ENCODE measurements at places on chromosomes 6 and 20.

- no peak for DNase-seq
These were observed 543.9 kb upstream of the JARID2 start for GRCh38 chr6:14701946-14702345.

DNA sequence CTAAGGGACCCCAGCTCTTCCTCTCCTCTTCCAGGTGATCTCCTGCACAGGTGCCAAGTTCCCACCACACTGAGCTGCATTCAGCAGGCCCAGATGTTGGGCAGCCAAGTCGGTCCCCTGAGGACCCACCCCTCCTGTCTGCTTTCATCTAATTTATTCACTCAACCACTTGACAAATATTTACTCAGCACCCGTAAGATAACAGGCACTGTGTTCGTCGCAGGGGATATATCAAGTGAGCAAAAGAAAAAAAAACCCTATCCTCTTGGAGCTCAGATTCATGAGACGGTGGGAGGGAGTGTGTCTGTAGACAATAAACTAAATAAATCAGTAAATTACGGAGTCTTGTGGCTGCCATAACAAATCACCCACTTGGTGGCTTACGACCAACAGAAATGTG, 143.6 kb downstream of the MRPL14 start:
- no peak for DNase-seq

- DNase-seq: no peak
These were observed 17.1 kb upstream of the ASF1A start for GRCh38 chr6:118876814-118877213.

DNA sequence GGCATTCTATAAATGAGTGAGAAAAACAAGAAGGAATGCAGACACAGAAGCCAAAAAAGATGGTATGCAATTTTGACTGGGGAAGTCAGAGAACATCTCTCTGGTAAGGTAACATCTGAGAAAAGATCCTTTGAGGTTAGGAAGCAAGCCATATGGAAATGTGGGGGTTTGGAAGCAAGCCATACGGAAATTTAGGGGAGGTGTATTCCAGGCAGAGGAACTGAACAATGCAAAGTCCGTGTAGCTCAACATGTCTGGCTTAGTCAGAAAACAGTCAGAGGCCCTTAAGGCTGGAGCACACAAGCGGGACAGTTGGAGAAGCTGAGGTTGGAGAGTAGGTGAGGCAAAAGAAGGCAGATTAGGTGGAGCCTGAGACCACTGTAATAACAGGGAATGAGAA, 35.3 kb downstream of the RALGAPA2 start:
- DNase-seq: no peak

DNA sequence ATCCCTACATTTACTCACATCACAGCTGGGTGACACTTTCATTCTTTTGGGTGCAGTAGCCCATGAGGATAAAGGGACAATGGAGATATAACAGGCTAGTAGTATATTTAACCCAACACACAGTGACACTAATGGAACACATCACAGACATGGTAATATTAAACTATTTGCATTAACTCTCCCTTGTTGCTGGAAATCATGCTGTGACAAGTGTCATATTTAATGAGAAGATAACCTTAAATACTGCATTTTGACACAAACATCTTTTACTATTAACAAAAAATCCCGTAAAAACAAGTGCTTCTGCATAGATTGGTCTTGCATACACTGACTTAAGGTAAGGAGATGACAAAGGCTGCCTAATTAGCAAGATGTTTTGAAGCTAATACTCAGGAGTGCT, 45.5 kb downstream of the CNR1 start:
- DNase-seq: no peak

- DNase-seq: no peak
These were observed 808.4 kb upstream of the EPHA7 start for GRCh38 chr6:94227741-94228140.

DNA sequence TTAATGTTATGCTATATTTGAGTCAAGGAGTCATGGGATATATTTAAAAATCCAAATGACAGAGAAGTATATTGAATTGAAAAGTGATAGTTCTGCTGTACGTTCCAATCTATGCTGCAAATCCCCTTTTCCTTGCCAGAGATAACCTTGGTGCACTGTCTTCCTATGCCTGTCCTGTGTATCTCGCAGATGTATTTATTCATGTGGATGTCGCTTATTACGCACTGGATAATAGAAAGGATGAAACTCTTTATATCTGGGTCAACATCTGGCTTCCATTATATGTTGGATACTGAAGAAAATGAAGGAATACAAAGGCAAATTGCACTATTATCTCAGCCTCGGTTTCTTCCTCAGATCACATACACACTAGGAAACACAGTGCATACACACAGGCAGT, 331.3 kb downstream of the BCKDHB start:
- no peak for DNase-seq

- DNase-seq: no peak
These were observed 128.9 kb downstream of the ELOVL4 start for GRCh38 chr6:79818471-79818870.

- no peak for DNase-seq
These were observed at the start of gene SYTL3 for GRCh38 chr6:158649289-158650143. Gene SYTL3 (plus strand): TSS chr6:158650054. CDS start chr6:158663269, 13,215 bp downstream.

DNA sequence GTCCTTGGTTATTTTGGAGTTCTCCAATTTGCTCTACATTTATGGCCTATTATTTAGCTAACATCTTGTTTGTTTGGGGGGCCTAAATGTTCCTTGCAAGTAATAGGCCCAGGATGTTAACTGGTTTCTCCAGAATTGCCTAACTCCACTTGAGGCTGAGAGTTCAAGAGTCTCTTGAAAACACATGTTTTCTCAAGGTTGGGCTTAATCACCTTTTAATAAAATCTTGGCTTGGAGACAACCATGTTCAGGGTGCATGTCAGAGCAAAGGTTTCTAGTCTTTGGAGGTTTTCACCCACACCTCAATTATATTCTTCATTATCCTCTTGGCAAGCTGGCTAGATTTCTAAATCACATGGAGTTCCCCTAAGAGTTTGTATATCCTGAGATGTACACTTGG, 54.2 kb downstream of the KLHL31 start:
- no peak for DNase-seq

- DNase-seq: no peak
These were observed 112.5 kb downstream of the SNX5 start for GRCh38 chr20:17856024-17856564.

DNA sequence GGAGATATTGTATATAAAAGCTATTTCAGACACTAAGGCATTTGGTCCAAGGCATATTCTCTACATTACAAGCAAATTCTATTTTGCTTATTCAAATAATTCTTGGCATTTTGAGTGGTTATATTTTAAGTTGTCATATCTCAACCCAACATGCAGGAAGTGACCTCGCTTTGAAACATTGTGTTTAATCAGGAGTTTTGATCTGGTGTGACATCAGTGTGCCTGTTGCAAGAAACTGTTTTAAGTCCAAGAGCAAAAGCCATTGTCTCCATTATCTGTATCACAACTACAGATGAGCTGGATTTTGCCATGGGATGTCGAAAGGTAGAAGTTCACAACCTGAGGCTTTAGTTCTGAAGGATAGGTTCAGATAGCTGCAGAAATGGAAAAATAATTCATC, 509.9 kb upstream of the ID4 start:
- no peak for DNase-seq

DNA sequence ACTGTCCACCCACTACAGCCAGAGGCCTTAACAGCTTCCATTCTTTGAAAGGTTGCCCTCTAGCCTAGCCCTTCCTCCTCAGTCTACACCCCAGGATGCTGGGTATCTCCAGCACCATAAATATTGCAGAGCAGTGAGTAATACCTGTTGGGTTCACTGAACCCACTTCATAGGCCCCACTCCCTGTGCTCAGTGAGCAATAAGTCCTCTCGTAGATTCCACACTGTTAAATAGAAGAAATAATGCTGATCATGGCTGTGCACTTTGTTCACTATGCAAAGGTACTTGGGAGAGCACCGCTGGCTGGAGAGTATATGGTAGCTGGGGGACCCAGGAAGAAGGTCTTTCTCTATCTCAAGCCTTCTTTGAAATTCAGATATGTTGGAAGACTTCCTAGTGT, 87.3 kb downstream of the RSPH3 start:
- DNase-seq: no peak

DNA sequence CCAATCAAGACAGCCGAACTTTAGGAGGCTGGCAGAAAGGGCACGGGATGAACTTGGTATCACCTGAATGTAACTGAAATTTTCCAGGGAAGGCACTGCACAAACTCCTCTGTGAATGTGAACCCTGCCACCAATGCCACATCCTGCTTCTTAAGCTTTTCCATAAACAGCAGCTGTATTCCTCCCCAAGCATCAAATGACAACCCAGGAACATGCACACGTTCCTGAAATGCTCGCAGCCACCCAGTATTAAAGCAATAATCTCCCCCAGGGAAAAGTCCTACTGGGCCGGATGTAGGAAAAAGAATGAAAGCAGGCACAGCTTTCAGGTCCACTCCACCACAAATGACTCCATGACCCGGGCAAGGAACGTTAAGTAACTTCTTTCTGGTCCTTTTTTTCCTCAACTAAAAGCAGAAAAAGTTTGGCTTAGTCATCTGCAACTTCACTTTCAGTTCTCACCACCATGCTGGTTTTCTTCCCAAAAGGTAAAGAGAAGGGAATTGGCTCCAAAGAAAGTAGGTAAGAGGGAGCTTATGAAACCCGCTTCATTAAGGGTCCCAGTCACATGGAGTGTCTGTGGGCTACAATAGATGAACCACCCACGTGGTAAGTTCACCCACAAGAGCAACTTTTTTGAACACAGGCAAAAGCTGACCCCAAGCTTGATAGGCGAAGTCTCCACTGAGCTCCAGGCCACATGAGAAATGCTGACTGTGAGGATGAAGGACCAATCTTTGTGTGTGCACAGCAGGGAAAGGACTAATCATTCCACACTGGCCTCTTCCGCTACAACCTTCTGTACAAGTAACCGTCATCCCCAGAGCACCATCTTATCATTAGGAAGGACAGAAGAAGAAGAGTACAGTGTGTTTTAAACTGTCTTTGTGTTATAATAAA, 90.1 kb downstream of the HIVEP2 start:
- DNase-seq: no peak

GRCh38 chr6:88848870-88849269, 114.5 kb downstream of the RNGTT start:
- no peak for DNase-seq

DNA sequence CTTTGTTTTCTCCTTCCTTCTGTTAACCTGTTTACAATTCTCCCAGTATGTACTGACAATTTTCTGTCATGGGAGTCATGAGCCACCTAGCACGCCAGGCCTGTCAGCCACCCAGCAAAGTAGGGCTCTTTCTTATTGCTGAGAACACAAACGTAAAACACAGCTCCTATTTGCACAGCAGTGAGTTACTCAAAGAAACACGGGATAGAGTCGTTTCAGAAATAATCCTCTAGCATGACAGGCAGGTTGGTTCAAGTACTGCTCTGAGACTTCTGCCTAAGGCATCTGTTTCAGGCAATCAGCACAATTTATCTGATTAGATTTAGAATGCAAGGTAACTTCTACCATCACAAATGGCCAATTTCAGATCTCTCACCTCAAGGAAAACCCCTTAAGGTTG, 88.8 kb downstream of the CD24 start:
- DNase-seq: no peak

- no peak for DNase-seq
These were observed 20.2 kb downstream of the TTLL9 start for GRCh38 chr20:31890646-31891045.

DNA sequence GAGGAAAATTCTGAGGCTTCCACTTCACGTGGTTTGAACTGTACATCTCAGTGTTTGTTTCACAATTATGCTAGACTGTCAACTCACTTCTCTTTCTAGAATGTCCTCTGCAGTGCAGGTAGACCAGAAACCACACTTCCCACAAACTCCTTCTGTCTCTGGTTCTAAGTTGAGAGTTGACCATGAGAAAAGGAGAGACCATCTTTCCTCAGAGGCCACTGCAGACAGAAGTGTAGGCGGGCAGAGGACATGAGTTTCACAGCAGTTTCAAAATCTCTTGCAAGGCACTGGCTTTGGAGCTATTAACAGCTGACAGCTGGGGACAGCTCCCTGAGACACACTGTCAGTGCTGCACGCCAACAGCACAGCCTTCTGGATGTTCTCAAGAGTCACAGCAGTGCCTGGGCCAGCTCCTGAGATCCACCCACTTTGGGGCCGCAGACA, 55.4 kb upstream of the MOXD1 start:
- DNase-seq: no peak

GRCh38 chr6:44132476-44132875, 5.1 kb downstream of the TMEM63B start:
- DNase-seq: no peak

DNA sequence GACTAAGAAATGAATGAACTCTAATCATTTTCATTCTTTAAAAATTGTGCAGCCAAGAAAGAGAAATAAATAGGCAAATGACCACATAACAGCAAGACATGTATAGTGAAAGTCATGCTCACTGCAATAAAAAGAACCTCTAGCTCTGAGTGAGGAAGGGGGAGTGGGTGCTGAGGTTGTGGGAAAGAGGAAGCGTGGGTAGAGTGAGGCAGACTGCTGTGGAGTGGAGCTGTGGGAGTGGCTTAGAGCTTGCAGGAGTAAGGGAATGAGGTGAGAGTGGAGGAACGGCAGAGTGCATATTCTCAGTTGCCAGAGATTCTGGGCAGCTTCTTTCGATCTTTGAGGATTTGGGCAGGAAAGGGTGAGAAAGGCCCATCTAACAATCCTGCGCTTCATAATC, 10.4 kb downstream of the DEFB129 start:
- DNase-seq: no peak

GRCh38 chr20:48189181-48189580, 403.9 kb upstream of the SULF2 start:
- no peak for DNase-seq

DNA sequence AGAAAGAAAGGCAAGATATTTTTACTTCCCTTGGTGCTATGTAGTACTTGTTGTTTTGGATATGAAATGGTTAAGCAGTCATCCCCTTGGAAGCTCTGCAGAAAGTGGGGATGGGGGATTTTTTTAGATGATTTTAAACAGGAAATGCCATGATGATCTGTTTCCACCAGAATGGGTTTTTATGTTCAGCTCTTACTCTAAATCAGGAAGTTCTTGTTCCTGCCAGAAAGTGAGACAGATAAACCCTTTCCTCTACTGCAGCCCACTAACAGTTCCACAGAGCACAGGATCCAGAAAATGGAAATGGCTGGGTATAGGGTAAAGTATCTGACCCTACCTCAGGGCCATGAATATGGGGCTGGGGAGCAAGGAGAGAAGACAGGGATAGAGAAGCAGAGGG, 32.1 kb upstream of the PPP1R3G start:
- DNase-seq: no peak

- DNase-seq: no peak
These were observed 395.3 kb downstream of the GJA1 start for GRCh38 chr6:121830736-121831135.

GRCh38 chr20:23362392-23363256, 642 bp downstream of the GZF1 start:
- no peak for DNase-seq
